ENCODE measurements at places on chromosomes 7 and 10.

- DNase-seq: no peak
Observed at GRCh38 chr7:139500770-139501138, 17.3 kb upstream of the KLRG2 start.

- DNase-seq: no peak
Observed at GRCh38 chr7:43021431-43021830, 89.3 kb downstream of the MRPL32 start.

DNA sequence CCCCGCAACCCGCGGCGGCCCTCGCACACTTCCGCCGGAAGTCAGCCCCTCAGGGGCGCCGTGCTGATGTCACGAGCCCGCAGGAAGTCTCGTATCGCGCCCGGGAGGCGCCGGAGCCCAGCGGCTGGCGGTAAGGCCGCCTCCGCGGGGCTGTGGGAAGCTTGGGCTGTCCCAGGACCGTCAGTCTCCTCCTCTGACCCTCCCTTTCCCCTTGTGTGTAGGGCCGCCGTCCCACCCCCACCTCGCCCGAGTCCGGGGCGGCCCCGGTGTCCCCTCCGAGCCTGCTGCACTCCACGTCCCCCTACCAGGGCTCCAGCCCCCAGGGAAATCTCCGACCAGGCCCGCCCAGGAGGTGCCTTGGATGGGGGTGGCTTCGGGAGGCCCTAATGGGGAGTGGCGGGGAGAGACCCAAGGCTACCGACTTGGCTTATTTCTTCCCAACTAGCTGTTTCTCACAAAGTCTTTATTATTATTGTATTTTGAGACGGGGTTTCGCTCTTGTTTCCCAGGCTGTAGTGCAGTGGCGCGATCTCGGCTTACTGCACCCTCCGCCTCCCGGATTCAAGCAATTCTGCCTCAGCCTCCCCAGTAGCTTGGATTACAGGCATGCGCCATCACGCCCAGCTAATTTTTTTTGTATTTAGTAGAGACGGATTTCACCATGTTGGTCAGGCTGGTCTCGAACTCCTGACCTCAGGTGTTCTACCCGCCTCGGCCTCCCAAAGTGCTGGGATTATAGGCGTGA lies at the start of gene ZDHHC4:
TSS of gene ZDHHC4 (plus strand) at position 86 of the 745 bp plus-strand sequence. CDS start 3,108 bp downstream, outside the sequence.
- peak; percentile 78 for DNase-seq

DNA sequence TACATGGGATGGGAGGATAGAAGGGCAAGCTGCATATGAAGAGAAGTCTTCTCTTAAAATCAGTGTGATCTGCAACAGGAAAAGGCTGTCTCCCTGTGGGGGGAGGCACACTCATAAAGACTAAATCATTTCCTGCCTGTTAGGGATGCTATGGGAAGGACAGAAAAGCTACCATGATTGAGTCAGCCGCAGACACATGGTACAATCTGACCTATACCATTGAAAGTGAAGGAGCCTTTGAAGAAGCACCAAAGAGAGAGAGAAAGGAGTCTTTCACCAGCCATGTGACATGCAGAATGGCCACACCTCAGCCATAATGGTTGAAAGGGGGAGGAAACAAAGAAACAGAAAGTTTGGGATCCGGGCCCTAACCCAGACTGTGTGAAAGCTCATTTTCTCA lies 29.1 kb downstream of the NUDCD3 start:
- no peak for DNase-seq

- no peak for DNase-seq
Observed at GRCh38 chr7:133230591-133231194, 22.2 kb upstream of the EXOC4 start.

DNA sequence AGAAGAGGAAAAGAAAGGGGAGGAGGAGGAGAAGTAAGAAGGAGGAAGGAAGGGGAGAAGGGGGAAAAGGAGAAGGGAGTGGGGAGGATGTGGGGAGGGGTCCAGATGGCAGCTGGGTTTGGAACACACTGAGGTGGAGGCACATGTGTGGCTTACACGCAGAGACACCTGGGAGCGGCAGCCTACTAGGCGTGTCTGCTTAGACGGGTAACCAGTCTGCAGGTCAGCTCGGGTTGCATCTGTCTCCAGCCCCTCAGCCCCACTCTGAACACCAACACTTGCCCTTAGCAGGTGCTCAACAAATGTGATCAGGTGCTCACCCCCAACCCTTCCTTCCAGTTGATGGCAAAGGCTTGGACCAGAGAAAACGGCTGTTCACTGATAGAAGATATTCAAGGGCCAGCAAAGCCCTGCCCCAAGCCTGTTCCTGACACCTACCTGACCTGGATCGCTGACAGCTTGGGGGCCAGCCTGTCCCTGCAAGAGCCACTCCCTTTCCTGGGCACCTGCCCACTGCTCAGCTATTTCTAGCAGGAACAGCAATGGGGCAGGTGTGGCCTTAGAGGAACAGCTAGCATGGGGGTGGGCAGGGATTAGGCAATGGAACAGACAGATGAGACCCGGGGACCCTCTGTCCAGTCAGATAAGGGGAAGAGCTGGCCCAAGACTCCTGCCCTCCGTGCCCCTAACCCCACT lies 70.5 kb downstream of the SH3PXD2A start:
- DNase-seq: no peak

DNA sequence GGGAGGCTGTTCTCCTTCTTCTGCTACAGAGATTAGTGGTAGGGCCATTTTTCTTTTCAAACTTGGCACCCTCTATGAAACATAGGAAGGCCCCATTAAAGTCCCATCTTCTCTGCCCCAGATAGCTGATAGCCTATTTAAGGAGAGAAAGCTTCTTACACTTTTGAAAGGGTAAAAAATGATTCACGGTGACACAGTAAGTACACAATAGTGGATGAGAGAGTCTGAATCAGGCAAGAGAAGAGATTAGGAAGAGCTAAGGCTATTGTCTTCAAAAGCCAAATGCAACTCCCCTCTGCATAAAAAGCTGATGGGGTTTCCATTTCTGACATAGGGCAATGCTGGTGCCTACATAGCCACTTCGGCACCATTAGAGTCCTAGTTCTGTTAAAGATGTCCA lies 3.6 kb downstream of the INA start:
- DNase-seq: no peak

All from T-helper 2 cell (primary cell).